ENCODE measurements at places on chromosomes 2 and 18.
A peak's percentile ranks its signal among the peaks of the same experiment; 100 is the strongest.

- DNase-seq: no peak
Observed at GRCh38 chr2:232411901-232412629, 5.4 kb downstream of the ALPG start.

DNA sequence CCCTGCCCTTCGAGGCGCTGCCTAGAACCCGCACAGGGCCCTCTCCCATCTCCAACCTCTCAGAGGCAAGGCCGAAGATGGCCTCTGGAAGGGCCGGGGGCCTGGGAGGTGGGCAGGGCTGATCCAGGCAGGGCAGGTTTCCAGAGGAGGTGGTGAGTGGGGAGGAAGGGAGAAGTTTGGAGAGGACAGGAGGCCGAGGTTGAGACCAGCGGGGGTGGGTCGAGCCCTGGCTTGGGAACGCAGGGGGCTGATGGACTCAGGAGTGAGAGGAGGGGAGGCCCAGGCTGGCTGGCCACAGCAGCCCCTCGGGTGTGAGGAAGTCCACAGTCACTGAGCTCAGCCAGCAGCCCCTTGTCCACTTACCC is 10.5 kb downstream of the CAPN10 start:
- peak; percentile 1 for DNase-seq

DNA sequence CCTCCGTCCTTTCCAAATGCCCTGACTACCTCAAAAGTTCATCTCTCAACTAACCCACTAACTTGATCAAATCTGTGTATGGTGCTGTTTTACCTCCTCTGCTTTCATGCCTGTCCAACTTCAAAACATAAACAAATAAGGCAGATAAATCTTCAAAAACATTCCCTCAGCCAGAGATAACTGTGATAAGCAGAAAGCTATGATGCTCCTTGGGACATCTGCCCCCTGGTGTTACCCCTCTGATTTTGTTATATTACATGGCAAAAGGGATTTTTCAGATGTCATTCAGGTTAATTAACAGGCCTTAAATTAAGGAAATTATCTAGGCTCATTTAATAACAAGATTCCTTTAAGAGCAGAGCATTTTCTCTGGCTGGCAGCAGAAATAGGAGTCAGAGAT is 810.8 kb upstream of the CHAC2 start:
- DNase-seq: no peak

DNA sequence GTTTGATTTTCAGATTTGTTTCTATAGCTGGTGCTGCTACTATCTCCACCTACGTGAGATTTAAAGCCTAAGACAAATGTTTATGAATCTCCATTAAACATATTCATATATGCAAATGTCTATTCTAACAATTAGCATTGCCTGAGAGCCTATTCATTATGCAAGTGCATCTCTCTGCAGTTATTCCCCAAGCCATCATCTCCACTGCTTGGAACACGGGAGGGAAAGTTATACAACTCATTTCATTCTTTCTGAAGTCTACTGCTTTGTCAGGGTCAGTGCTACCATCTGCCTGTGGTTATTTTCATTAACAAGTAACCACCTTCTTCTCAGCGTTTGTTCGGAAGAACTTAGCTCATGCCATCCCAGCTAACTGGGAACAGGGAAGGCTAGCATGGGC is 188.8 kb upstream of the REV1 start:
- no peak for DNase-seq

DNA sequence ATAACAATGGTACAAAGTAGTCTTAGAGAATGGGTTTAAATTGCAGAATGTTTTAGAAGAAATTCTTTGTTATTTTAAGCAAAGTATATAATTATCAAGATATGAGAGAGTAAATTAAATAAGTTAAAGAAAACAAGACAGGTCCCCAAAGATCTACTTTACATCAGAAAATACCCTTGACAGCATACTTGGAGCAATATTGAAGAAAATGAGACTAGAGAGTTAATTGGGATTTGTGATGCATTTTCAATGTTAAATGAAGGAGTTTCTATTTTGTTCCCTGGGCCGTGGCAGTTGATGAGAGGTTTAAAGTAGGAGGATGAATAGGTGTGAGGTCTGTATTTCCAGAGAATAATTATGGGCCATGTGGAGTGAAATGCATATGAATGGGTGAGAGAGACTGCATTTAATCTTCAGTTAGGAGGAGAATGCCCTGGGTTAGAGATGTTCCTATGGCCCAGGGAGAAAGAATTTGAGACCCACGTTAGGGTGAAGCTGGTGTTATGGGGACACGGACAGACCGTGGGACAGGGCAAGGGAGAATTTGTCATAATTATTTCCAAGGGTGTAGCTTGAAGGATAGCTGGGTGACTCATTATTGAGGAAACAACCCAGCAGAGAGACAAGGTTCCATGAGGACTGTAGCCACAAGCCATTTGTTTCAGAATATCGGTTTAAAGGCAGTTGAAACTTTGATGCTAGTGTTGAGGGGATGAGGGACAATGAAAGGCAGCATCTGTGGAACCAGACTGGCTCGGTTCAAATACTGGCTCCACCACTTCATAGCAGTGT is 22.7 kb downstream of the MGAT5 start:
- DNase-seq: no peak

- DNase-seq: no peak
Observed at GRCh38 chr2:161947406-161947805, 126.6 kb downstream of the DPP4 start.

DNA sequence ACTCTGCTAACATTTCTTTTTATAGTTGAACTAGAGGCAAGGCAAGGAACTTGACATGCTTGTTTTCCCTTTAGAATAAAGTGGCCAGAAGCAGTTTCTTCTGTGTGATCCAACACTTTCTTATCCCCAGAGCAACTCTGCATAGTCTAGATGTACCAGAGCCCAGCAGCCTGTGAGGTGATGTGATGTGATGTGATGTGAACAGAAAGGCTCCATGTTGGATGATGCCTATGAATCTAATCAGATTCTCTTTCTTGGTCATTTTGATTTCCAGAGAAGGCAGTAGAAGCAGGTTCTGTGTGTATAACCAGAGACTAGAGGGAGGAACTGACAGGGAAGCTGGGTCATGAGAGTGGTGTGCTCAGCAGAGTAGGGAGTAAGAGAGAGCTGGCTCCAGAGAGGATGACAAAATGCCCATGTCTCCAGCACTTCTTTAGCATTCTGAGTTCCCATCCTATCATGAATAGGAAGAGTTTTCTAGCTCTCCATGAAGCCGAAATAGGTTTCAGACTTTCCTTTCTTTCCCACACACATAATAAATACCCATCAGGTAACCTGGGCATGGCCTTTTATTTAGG is 31.0 kb upstream of the PTH2R start:
- no peak for DNase-seq

DNA sequence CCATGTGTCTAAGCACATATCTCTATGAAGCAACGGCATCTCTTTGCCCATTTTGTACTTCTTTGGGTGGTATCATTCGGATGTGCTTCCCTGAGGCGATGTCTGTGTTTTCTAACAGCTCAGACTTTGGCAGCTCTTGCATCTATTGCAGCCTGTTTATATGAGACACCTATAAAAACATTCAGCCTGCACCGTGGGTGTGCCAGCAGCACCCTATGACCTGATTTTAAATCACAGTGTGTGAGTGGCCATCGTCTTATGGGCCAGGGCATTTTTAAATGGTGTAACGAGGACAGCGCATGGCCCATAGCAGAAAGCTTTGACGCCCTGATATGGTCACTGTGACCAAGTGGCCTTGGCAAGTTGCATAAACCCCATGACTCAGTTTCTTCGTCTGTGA is 12.9 kb downstream of the NPAS2 start:
- peak; percentile 68 for DNase-seq

DNA sequence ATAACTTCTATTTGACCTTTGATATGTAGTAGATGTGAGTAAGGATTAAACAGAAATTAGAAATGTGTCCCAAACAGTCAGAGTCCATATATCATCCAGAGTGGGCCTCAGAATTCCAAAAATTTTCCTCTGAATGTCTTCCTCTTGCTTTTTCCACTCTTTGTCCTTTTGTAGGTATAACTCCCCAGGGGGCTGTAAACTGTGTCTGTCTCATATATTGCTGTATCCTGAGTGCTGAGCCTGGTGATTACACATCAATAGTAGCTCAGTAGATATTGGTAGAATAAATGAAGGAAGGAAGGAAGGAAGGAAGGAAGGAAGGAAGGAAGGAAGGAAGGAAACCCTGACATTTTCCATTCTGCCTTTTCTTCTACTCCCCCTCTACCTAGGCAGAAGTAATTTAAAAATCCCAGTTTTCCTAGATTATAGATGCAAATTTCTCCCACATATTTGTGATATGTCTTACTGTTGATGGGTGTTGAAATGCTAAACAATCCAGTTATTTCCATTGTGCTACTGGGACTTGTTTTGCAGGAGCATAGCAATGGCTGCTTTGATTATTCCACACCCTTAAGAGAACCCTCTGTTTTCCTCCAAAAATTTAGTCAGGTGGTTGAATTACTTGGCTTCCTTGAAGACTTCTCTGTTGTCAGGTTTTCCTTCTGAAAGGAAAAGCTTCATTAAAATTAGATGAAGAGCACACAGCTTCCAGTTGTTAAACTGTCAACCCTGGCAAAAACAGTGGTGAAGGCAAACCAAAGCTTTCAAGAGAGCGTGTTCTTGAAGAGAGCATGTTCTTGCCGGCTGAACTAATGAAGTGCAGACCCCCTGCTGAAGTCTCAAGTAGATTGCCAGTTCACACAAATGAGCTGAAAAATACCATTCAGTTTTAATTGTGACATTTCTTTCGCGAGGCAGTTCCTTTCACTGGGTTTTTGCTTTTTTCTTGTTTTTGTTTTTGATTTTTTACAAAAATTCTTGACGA is 147.8 kb downstream of the KCNE4 start:
- DNase-seq: no peak

DNA sequence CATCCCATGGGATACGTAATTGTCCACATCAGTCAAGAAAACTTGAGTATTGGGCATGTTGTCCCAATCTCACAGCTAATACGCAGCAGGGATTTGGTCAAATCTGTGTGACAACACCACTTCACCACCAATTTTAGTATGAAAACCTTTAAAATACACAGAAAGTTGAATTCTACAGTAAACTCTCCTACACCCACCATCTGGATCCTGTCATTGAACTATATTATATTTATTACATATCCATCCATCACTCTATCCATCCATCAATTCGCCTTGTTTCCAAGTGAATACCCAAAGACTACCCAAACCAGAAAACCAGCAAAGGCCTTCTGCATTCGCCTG is 846 bp upstream of the FKBP7 start:
- DNase-seq: no peak

- DNase-seq: peak; percentile 82
Observed at GRCh38 chr2:61017556-61018317, at the start of the genes PEX13 and PUS10. PEX13 (plus strand) TSS chr2:61017720; CDS start chr2:61017760, 40 bp downstream. PUS10 (minus strand) TSS chr2:61018255; CDS start chr2:61011890, 6,365 bp downstream.

DNA sequence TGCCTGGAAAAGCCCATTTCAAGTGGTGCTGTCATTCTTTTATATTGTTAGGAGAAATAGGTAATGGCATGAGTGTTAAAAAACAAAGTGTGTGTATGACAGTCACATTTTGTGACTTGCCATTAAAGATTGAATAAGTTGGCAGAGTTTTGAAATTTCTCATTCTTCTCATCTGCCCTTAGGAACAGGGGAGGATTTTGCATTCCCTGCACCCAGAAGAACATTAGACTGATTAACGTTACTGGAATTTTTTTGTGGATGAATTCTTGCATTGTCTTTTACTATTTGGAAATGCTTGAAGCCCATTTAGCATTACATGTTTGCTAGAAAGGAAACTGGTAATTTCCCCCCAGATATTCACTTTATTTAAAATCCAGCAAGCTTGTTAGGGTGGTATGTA is 162.2 kb downstream of the BABAM2 start:
- DNase-seq: no peak

- DNase-seq: no peak
Observed at GRCh38 chr18:36889742-36890141, 60.8 kb downstream of the KIAA1328 start.

DNA sequence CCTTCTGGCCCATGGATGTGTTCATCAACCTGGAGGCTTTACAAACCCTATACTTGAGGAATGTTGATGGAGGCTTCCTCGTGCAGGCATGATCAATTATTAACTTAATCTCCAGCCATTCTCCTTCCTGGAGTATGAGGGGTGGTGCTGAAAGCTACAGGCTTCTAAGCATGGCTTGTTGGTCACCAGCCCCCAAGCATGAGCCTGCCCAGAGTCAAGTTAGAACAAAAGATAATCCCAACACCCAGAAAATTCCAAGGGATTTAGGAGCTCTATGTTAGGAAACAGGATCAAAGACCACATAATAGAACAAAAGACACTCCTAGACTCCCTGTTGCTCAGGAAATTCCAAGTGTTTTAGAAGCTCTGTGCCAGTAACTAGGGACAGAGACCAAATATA is 63.1 kb downstream of the FAM171B start:
- no peak for DNase-seq

- no peak for DNase-seq
Observed at GRCh38 chr2:16050261-16050907, 110.0 kb downstream of the MYCN start.

DNA sequence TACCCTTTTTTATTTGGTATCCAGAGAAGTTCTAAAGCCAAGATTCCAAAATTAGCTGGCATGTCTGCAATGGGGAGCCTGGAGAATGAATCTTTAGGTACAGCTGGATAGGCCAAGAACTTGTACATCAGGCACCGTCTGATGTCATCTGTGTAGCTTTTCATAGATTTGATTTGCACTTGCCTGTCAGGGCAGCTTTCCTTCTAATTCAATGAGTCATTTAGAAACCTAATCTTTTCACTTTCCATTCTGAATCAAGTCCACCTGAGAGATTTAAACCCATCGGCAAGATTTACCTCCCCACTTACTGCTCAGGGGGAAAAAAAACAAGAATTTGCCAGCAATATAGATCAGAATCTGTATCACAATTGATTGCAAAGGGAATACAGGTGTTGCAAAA is 60.9 kb upstream of the ACAA2 start:
- DNase-seq: no peak

GRCh38 chr18:50651334-50651733 is 91.4 kb downstream of the MAPK4 start:
- DNase-seq: peak; percentile 50

DNA sequence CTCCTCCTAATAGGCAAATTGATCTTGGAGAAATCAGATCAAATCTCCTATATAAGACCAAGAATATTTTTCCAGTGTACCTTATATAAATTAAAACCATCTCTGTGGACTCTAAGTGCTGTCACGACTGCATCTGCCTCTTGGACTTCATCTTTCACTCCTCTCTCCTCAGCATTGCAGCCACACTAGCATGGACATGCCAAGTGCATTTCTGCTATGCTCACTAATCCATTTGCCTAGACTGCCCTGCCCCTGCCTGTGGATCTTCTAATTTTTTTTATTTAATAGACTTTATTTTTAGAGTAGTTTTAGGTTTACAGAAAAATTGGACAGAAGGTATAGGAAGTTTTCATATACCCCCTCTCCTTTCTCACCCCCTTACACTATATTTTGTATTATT is 146.7 kb upstream of the VWC2L start:
- DNase-seq: no peak

DNA sequence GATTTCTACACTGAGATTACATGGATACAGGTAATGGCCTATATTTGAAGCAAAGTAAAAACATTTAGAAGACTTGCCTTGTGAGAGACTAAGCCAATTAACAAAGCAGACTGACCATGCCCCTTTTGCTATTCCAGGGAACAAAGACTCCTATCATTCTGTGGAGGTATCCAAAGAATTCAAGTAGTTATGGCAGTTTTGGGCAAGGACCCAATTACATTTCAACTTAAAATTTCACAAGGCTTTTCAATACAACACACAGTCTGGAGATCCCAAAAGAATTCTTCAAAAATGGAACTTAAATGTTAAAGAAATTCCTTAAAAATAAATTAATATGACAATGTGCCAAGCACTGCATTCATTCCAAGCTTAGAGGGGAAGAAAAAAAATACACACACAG is 109.2 kb upstream of the CHRNA1 start:
- DNase-seq: no peak

Measured in thyroid gland (tissue), 4 donors.